Naive B cell (primary cell): ENCODE measurements at places on chromosomes 1 and 21.

DNA sequence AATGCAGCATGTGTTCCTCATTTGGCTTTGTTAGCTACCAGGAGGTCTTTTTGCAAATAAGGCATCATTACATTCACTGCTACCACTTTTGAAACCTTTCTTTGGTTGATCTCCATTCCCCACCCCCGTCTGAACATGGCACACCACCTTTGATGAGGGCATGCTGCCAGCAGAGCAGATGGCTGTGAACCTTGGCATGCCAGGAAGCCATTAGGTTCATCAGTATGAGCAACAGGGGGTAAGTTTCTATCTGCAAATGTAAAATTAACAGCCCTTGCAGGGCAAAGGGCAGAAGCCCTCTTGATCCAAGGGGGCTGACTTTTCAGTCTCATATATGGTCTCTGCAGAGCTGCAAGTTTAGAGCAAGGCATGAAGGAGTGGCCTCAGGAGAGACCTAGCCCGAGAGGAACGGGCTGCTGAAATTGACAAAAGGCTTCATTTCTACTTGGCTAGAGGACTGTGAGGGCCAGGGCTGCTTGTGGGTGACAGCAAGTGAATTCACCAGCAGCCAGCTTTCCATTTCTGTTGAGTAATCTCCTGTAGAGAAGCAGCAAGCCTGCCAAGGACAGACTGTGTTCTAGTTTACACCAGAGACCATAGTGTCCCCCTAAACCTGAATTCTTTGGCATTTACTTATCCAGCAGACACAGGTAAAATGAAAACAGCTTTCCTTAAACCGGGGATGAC lies 127.9 kb downstream of the ZNF326 start:
- no peak for DNase-seq

GRCh38 chr1:13607002-13607401 lies 23.4 kb downstream of the PDPN start:
- no peak for DNase-seq

- no peak for DNase-seq
Observed at GRCh38 chr1:199508653-199509052, 518.9 kb upstream of the NR5A2 start.

- DNase-seq: no peak
Observed at GRCh38 chr21:36005879-36006400, 54.4 kb downstream of the SETD4 start.

DNA sequence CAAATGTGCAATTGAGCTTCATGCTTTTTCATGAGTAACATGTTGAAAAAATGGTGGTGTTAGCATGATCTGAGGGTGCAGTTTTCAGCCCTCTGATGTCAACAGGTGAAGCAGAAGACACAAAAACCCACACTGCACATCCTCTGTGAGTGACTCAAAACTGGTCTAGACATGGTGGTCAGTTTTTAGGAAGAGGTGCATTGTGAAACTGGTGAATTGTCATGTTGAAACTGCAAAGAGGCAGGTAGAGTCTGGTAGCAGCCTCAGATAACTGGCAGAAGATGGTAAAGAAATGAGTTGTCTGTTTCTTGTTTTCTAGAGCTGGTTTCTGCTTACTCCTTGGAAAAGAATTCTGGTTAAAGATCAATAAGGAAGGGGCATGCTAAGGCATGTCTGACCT lies 97.3 kb upstream of the HMCN1 start:
- DNase-seq: no peak

DNA sequence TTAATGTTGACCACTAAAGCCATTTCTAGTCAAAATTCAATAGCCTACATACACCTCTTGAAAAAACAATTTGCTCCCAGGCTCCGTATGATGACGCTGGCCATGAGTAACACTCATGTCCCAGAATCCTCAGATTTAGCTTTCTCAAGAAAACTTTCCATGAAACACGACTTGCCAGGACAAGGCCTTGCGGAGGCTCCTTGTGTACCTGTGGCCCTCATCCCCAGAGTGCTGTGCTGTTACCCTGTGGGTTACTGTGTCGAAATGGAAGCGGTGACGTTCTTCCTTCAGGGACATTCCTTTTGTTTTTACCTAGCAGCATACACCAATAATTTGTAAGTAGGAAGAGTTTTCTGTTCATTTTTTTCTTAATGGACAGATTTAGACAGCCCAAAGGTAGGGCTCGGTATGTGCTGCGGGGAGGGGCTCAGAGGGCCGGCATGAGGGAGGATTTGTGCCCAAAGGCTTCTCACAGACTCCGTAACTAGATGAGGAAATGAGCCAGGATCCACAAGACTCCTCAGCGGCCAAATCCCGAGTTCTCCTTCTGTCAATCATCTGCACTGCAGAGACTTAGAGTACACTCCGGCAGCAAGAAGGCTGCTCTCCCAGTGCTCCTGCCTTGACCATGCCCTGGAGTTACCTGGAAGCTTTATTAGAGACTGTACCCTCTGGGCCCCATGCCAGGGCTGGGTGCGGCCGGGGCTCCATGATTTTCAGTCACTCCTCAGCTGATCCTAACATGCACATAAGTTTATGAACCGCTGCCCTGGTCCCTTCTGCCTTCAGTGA lies 17.8 kb downstream of the GNG12 start:
- no peak for DNase-seq

DNA sequence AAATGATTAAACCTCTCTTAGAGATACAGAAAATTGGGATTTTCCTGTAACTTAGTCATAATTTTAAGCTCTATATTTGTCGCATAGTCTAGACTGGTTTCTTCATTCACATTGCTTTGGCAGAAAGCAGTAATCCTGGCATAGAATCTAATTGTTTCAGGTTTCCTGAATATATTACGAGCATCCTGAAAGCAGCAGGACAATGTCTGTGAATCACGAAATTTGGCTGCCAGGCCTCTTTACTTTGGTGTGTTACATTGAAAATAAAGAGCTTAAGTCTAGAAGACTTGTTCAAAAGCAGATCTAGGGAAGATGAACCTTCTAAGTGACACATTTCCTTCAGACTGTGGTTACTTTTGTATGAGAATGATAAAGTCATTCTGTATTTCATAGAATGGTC lies 72.2 kb downstream of the TDRD5 start:
- DNase-seq: no peak
